ENCODE measurements at places on chromosomes 3 and 15.

DNA sequence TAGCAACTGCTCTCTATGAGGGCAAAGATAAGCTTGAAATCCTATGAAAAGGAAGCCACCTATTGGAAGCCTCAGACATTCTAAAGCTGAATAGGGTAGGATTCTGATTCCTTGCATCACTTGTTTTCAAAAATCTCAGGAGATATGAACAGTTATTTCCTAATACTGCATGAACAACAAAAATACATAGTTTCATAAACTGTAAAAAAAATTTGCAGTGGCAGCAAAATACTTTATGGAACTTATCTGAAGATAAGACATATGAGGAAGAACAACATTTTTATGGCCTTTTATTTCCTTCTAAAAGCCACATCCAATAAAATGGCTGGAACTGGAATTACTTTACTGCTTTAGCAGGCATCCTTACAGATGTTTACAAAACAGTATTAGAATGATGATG, 29.9 kb downstream of the AP3S2 start:
- DNase-seq = no peak

- no peak for DNase-seq
Measured at GRCh38 chr3:180072786-180073185, 36.0 kb upstream of the PEX5L start.

DNA sequence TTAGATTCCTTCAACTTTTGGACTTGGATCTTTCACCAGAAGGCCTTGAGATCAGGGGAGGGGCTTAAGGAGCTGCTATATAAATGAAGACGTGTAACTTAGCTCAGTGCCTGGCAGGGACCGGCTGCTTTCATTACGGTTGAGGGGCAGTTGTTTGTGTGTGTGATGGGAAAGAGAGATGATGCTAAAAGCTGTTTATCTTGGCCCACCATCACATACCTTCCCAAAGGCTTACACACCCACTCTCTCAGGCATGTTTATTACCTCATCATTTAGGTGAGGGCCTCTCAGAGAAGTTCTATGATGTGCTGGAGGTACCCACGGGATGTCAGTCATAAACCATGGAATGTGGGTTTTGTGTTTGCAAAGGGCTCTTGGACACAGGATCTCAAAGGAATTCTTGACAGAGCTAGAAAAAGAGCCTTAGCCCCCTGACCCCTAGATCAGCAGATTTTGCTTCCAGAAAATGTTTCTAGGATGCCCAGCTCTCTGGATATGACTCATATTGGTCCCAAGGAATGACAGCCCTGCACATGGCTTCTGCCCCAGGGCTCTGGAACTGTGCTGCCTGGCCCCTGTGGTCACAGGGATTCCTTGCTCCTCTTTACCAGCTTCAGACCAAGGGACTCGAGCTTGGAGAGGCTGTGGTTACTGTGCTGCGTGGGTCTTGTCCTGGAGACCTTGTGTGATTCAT, 15.9 kb upstream of the SMAD3 start:
- no peak for DNase-seq

GRCh38 chr3:52254608-52255007, 9.0 kb downstream of the PPM1M start:
- no peak for DNase-seq

DNA sequence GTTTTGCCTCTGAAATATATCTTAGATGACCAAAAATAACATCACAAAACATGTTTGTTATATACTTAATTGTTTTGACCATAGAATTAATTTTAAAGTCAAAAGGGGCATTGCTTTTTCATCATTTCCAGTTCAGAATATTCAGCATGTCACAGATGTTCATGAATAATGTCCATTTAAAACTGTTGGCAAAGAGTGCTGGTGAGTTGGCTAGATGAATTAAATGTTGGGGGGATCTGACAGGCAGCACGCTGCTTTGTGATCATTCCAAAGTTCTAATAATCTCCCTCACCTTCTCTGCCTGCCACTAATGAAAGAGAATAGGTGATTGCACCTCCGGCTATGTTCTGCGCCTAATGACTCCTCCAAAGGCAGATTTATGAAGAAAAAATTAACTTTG, 139.2 kb upstream of the MLF1 start:
- DNase-seq = no peak

DNA sequence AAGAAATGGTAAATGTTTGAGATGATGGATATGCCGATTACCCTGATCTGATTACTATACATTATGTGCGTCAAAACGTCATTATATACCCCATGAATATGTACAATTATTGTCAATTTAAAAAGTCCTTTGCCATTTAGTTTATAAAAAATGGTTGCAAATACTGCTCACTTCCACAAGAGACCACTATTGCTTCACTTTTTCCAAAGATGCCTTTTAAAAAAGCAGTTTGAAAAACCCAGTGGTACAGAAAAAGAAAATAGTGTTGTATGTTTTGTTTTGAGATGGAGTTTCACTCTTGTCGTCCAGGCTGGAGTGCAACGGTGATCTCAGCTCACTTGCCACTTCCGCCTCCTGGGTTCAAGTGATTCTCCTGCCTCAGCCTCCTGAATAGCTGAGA, 39.3 kb downstream of the EDEM1 start:
- DNase-seq = no peak

DNA sequence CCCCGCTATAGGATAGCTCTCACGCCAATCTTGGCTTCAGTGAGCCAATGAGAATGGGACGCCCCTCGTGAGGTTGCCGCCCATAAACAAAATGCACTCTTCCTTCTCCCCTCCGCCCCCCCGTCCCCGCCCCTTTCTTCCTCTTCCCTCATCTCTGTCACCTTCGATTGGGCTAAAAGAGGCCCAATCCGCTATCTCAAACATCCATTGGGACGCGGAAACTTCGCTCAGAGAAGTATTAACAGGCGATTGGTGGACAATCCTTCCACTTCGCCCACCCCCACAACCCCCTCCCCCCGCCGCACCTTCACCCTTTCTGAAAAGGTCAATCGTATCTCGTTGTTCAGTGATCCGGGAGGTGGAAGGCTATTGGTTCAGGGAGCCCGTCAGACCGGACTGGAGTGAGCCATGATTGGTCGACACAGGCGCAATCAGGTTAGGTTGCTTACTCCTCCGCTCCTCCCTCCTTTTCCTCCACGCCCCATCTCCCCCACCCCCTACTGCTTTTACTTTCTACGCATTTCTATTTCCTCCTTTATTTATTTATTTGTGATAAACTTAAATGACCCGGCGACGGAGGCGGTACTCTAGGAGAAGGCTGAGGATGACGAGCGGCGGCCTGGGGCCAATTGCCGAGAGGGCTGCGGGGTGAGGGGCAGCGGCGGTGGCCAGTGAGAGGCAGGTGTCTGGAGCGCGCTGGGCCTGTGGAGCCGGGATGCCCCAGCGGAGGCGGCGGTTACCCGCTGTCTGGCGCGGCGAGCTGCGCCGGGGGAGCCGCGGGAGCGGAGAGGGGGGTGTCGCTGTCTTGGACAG, 447 bp upstream of the ZBTB20 start:
- DNase-seq = peak; percentile 95

- no peak for DNase-seq
Measured at GRCh38 chr15:31268911-31269784, 57.5 kb upstream of the KLF13 start.

- DNase-seq = no peak
Measured at GRCh38 chr3:198090795-198091332, 130.8 kb downstream of the LMLN start.

- no peak for DNase-seq
Measured at GRCh38 chr3:50160561-50160983, 5.4 kb downstream of the SEMA3F start.

- no peak for DNase-seq
Measured at GRCh38 chr3:161369531-161369930, 1.8 kb downstream of the SPTSSB start.

DNA sequence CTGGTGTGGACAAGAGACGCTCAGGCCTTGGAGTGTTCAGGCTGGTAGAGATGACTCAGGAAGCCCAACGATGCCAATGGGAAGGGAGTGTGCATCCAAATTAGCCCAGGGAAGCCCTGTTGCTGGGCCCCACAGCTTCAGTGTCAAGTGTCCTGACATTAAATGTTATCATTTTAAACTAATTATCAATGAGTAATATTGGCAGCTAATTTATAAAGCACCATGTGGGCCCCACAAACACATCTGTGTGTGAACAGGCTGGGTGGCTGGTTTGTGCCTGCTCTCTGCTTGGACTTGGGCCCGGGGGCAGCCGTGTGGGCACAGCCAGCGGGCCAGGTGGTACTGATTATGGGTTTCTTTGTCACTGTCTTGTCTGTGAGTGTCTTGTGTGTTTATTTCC, 15.0 kb downstream of the FBLN2 start:
- no peak for DNase-seq

DNA sequence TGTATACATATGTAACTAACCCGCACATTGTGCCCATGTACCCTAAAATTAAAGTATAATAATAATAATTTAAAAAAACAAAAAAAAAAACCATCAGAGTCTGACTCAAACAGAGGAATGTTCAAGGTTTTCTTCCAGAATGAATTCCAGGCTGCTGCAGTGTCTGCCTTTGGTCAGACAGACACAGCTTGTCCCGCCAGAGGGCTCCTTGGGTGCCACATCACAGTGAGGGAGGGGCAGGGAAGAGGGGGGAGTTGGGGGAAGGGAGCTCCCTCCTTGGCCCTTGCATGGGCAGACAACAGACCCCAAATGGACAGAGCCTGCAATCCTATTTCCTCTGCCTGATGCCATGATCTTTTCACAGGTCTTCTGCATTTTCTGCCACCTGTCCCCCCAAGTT, 36.5 kb downstream of the ITGB5 start:
- DNase-seq = no peak

DNA sequence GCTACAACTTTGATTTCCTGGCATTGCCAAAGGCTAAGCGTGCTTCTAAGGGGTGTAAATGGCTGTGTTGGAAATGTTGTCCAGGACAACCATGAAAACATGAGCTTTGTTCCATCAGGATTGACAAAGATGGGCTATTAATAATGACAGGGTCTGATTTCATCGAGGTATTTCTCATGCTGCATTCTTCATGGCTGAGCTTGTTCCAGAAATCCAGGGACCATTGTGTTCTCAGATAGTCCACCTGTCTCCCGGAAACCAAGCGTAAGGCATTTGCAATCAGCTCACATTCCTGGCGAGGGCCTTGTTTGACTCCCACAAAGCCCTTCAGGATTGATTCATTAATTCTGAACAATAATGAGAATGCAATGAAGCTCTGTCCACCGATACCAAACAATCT, 111.3 kb downstream of the CD47 start:
- DNase-seq = no peak

Measured in germinal center (tissue), 1 donor.